Choroid plexus epithelial cell (primary cell): ENCODE measurements at places on chromosomes 1 and 21.

DNA sequence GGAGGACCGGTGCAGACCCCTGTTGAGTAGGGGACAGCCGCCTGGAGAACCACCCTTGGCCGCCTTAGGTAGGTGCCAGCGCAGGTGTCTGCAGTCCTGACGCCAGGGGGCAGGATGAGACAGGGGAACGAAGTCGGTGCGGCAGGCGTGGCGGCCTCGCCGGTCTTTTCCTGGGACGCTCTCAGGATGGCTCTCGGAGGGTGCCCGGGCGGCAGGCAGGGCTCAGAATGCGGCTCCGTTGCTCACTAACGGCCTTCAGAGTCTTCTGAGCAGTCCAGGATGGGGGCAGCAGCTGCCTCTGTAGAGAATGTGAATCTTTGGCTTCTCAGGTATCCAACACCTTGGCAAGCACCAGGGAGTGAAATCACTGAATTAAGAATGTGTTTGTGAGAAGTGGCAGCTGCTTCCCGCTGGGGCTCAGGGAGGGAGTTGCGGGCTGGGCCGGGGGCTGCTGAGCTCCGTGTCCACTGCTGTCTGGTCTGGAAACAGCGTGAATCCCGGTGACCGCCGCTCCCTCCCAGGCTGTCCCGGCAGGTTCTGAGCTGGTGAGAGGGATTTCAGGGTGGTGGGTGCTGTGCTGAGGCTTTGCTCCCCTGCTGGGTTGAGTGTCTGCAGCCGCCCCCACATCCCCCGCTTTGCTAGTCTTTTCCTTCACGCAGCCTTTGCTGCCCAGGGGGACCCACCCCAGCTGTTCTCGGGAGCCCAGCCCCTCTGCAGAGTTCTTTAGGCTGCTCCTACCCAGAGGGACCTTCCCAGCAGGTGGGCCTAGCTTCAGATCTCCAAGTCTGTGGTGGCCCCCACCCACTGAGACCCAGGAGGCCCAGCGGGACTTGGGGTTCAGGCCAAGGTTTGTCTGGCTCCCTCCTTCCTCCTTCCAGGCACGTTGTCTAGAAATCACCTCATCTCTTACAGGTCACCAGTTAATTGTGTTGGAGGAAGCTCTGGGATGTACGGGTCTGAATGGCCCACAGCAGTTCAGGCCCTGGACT lies 11.1 kb upstream of the C1orf174 start:
- DNase-seq: peak; percentile 71

- DNase-seq: no peak
These were observed 30.7 kb downstream of the CD58 start for GRCh38 chr1:116540088-116540487.

- peak; percentile 82 for DNase-seq
These were observed 8.7 kb downstream of the PLEKHA6 start for GRCh38 chr1:204350857-204351573.

GRCh38 chr1:239811211-239811885 lies 280.3 kb upstream of the FMN2 start:
- DNase-seq: no peak

DNA sequence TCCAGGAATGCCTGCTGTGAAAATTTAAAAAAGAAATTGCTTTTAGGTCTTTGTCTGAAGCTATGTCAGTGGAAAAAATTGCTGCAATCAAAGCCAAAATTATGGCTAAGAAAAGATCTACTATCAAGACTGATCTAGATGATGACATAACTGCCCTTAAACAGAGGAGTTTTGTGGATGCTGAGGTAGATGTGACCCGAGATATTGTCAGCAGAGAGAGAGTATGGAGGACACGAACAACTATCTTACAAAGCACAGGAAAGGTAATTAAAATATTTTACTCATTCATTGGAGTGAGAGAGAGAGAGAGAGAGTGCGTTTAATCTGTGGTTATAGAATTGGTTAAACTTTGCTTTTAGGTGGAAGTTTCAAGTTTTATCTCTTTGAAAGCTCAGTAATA lies 20.0 kb downstream of the CDC73 start:
- DNase-seq: no peak

DNA sequence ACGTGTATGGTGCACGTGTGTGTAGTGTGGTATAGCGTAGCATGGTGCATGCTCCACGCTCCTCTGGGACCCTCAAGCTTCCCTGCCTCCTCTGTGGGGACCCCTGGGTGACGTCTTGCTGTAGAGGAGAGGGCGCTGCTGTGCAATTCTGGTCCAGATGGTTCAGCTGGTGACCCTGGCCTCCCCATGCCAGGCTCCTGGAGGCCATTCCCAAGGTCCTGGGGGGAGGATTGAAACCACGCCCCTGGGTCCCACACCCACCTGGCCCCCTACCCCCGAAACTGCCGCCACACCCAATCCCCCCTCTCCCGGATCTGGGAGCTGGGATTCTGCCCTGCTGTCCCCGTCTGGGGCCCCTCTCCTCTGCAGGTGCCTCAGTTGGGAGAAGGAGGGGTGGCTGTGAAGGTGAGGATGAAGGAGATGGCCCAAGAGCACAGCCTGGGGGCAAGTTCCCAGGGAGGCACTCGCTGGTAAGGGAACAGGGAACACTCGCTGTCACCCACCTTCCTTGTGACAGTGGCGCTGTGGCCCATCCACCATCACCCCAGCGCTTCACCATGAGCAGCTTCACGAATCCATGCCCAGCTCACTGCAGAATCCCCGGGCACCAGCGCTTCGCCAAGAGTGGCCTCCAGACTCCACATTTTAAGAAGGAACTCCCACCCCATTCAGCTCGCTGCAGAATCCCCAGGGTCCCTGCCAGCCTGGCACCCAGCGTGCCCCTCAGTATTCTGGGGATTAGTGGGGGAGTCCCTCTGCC lies 38.0 kb downstream of the WDR4 start:
- no peak for DNase-seq

GRCh38 chr1:230230273-230230672 lies 163.2 kb downstream of the GALNT2 start:
- no peak for DNase-seq

GRCh38 chr1:160489513-160490261 lies 33.4 kb downstream of the SLAMF6 start:
- no peak for DNase-seq

DNA sequence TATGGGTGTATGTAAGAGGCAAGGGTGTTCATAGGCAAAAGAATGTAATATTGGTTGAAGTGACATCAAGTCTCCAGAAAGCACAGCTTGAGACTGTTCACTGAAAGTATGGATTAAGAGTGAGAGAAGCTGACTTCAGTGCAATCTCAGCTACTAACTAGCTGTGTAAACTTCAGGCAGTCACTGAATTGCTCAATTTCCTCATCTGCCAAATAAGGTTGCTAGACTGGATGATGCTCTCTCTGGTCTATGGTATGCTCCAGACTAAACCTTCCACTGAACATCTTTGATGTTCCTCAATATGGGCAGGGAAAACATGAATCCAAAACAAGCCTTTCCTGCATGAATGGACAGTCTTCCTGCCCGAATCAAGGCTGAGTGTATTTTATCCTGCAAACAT lies 111.8 kb upstream of the USH2A start:
- DNase-seq: peak; percentile 32

DNA sequence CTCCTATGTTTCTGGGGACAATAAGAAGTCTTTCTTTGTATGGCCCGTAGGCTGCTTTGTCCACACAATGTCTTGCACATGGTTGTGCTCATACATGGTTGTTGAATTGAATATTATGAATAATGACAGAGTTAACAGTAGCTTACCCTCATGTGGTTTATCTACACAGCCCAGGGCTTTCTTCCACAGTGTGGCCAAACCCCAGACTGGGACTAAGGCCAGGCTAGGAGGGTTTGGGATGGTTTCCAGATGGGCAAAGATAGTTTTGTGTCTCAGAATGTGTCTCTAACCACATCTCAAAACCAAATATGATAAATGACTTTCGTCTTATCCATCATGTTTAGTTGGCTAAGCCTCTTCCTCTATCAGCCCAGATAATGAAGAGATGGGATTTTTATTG lies 65.2 kb downstream of the CACNA1E start:
- DNase-seq: no peak

- peak; percentile 86 for DNase-seq
These were observed 5.4 kb downstream of the TRIM62 start for GRCh38 chr1:33176362-33176850.
